Activated CD4-positive, alpha-beta T cell treated with anti-CD3 and anti-CD28 coated beads, Interleukin-2, amount 50 U/mL, for 48 hours (primary cell): ENCODE measurements at places on chromosomes 3 and 15.

GRCh38 chr3:127419641-127420553 is 132.1 kb upstream of the PRR20G start:
- DNase-seq: no peak

- DNase-seq: no peak
Observed at GRCh38 chr3:189712906-189713483, 81.8 kb downstream of the TP63 start.

DNA sequence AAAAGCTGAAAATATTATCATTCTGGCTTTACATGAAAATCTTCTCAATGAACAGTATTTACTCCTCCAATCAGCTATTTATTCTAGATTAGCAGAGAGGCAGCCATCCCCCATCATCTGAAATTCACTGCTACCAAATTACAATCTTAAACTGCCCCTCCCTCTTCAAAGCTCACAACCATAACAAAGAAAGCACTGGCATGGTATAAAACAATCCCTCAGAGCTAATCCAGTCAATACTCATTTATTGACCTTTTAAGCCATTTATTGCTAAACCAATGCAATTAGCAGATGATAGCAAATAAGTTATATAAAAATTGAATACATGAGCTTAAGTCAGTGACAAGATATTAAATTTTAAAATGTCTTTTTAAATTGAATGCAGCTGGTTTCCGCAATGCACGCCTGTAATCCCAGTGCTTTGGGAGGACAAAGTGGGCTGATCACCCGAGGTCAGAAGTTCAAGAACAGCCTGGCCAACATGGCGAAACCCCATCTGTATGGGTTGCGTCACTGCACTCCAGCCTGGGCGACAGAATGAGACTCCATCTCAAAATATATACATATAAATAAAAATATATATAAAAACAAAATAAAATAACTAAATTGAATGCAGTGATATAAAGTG is 12.1 kb downstream of the SLC4A7 start:
- DNase-seq: no peak

DNA sequence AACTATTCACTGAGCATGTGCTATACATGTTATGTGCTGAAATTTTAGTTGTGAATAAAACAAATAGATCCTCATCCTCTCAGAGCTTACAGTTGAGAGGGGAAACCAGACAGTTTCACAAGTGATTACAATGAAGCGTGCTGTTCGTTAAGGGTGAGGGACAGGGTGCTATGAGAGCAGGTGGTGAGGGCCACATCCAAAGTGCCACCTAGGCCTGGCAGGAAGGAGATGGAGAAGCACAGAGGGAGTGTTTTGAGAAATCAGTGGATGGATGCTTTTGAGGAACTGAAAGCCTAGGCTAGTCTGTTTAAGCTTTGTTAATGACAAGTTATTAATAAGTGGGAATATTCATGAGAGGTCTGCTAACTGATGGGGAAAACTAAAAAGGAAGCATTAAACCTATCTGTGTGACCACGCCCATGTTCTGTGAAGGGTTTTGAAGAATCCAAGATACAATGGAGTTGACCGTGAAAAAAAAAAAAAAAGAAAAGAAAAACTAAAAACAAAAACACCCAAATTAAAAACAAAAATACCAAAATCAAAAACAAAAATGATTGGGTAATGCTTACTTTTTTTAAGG is 7.3 kb downstream of the MCTP2 start:
- no peak for DNase-seq

GRCh38 chr3:161171113-161171512 is 50.0 kb upstream of the NMD3 start:
- no peak for DNase-seq
